ENCODE measurements at places on chromosomes 12 and 14.
A peak's percentile ranks its signal among the peaks of the same experiment; 100 is the strongest.

- no peak for DNase-seq
Observed at GRCh38 chr12:71594214-71594948, 69.3 kb downstream of the ZFC3H1 start.

- peak; percentile 30 for DNase-seq
Observed at GRCh38 chr12:1204581-1205121, 213.6 kb downstream of the ERC1 start.

DNA sequence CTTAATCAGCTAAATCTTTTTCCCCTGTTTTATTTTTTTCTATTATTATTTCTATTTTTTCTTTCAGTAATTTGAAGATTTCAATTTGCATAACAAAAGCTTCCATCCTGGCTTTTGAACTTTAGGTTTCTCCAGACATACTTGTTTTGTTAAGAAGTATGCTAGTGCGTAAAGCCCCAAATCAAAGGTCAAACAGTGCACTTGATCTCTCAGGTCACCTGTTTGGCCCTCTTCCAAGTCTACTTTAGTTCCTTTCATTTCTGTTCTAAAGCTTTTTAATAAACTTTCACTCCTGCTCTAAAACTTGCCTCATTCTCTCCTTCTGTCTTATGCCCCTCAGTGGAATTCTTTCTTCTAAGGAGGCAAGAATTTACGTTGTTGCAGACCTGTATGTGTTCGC, 54.6 kb upstream of the ATXN7L3B start:
- DNase-seq = no peak

- DNase-seq = no peak
Observed at GRCh38 chr12:124046456-124046740, 73.4 kb downstream of the ZNF664 start.

DNA sequence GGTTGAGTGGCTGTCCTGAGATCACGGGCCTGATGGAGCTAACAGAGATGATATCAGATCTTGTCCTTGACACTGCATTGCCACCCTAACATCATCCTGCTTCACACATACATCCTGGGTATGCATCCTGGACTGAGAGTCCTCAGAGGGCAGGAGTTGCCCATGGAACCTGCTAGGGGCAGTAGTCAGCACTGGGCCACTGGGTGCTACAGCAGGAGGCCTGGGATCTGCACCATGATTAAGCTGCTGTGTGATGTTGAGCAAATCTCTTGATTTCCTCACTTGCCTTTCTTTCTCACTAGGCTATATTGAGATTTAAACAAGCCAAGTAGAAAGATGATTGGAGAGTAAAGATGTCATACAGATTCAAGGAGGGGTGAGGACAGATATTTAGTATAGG, 22.1 kb upstream of the EIF4B start:
- no peak for DNase-seq

GRCh38 chr14:100692859-100693558, 33.7 kb upstream of the DLK1 start:
- DNase-seq = no peak

DNA sequence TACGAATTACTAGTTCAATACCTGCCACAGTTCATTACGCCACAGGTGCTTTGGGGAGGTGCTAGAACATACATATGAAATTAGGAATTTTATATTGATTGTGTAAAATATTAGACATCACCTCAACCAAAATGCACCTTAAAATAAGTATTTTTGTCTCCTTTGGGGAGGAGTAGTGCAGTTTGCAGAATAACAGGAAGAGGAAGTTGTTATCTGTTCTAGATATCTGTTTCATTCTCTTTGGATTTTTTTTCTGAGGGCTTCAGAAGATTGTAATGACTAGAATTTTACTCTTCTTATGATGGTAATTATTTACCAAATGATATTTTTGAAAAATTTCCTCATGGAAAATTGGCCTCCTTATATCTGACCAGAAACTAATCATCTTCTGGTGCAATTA, 9.9 kb upstream of the GYS2 start:
- DNase-seq = no peak

DNA sequence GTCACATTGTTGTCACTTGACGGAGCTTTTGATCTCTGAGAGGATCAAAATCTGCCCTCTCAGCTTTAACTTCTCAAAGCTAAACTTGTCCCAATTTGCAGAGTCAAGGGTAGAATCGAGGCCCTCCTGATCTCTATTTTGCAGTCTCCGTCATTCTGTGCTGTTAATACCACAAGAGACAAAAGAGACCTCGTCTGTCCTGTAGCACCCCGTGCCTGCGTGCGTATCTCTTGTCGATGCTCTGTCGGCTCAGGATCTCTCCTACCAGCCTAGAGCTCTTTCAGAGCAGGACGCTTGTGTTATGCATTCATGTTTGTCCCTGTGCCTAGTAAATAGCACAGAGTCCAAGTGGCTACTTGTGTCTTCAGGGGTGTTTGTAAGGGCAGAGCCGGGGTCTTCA, 5.1 kb downstream of the EVL start:
- no peak for DNase-seq

DNA sequence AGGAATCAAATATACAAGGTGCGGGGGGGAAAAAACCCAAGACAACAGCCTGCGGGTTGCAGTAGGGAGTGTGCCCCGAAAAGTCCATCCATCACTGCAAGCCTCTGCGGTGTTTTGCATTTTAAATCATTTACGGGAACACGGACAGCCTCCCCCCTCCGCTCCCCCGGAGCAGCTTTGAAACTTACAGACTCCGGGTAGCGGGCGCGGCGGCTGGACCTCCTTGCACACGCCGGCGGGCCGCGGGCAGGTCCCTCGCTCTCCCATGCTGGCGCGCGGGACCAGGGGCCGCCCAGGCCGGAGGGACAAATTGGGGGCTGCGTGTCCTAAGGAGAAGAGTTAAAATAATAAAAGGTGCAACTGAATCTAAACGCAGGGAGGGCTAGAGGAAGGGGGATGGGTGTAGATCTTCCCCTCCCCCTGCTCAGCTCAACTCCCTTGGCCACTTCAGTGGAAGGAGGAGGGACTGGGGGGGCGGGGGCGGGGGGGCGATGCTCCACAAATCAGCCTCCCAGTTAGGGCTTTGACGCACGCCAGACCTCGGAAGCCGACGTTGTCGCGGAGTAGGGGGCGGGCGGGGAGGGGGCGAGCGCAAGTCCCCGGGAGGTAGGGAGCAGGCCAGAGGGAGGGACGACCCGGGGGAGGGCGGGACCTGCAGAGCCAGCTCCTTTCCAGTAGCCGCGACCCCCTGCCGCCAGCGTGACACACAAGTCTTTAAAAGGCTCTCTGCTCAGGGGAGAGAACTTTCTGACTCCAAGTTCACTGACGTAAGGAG, at the start of gene KCNJ8:
Gene KCNJ8, minus strand, starts transcription at position 349 of the 775 bp plus-strand sequence. CDS start 1,090 bp downstream, outside the sequence.
- no peak for DNase-seq

DNA sequence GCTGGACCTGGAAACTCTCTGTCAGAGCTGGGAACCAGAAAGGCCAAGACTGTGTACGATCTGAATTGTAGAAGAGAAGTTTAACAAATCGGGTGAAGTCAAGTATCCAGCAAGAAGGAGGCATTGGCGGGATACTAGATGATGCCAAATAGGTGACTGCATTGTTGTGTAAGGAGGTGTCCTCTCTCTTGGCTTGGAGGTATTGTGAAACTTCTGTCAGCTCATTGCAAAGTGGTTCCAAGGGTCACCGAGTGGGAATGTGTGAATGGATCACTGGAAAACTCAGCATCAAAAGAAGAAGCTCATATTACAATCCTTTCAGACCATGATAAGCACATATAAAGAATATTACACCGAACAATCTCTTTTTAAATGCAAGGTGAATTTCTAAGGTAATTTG, 11.7 kb downstream of the NAV3 start:
- no peak for DNase-seq

DNA sequence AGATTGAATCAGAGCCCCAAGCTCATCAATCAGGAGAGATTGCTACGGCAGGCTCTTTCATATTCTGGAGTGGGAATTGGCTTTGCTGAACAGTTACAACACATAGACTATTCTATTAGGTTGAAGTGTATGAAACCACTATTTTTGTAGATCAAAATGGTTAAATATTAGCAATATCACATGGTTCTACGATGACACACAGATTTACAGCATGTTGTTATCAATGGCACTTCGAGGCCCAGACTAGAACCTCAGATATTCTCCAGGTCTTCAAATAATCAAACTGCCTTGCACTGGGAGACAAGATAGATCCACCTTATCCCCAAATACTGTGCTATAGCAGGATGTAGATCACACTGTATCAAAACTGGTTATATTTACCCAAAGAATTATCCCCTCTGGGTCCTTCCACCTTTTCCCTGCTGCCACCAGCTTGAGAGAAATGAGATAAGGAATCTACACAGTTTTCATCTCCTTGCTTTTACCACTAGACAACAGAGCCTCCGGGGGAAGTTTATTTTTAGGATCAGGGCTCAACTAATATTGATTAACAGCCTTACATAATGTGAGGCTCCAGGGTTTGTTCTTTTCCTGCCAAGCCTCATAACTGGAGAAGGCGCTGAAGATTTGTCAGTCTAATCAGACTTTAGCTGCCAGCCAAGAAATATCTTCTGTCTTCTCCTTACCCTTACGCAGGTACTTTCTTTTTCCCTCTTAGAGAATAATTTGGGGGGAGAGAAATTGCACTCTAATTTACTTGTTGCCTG, 507.1 kb downstream of the DIO2 start:
- DNase-seq = no peak

- no peak for DNase-seq
Observed at GRCh38 chr14:47507861-47508260, 167.5 kb downstream of the MDGA2 start.

DNA sequence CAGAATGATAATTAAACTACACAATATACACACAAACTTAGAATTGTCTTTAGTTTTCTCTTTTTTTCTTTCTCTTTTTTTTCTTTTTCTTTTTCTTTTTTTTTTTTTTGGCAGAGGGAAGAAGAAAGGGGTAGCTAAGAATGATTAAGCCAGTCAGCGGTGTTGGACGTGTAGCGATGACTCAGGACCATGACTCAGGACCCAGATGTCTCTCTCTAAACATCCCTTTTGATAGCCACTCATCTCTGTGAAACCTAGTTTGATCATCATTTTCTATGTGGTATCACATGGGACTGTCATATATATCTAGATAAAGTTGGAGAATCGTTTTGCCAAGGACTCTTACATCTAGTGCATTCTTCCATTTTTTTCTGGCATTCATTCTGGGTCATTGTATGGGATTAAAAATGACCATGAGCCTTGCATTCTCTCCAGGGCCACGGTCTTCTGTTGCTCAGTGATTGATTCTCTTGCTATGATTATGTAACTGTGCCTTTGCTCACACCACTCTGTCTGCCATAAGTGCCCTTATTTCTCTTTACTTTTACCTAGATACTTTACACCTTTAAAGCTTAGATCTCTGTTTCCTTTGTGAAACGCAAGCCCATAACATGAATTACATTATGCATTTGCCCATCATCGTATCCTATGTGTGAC, 26.6 kb upstream of the NRXN3 start:
- DNase-seq = no peak

GRCh38 chr12:108193917-108194316, 64.8 kb downstream of the WSCD2 start:
- peak; percentile 19 for DNase-seq

DNA sequence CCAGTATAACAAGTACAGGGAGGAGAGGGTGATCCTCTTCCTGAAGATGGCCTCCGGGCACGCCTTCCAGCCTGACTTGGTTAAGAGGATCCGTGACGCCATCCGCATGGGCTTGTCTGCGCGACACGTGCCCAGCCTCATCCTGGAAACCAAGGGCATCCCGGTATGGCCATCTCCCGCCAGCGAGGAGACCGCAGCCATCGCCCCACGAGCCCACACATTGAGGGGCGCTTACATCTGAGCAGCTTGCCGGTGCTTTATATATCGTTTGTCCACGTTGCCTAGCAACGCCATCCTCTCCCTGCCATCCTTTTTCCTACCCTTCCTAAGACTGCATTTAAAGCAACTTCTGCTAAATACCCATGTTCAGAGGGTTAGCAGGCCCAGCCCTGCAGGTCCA, 71.5 kb downstream of the AACS start:
- no peak for DNase-seq

GRCh38 chr12:29241821-29242591, 92.9 kb downstream of the FAR2 start:
- DNase-seq = no peak

DNA sequence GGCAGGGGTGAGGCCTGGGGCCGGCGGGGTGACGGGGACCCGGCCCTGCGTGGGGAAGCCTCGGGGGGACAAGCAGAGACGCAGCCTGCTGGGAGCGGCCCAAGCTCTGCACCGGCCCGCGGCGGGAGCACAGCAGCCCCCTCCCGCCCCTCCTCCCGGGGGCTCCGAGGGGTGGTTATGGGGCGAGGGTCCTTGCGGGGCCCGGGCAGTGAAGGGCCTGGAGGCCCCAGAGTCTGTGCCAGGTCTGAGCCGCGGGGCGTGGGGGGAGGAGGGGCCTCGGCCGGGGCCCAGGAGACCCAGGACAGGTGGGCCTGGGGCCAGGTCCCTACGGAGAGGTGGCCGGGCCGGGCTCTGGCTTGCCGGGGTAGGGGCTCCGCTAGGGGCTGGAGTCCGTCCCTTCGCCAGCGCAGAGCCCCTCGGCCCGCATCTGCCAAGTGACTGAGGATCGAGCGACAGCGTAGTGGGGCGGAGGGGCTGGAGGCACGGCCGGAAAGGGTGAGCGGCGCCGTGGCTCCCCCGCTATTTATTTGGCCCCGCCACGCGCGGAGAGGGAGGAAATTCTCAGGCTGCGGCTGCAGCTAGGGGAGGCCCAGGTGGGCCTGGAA, 495 bp downstream of the TMEM121 start:
- no peak for DNase-seq

GRCh38 chr14:68842298-68842697, 49.4 kb upstream of the ZFP36L1 start:
- no peak for DNase-seq

DNA sequence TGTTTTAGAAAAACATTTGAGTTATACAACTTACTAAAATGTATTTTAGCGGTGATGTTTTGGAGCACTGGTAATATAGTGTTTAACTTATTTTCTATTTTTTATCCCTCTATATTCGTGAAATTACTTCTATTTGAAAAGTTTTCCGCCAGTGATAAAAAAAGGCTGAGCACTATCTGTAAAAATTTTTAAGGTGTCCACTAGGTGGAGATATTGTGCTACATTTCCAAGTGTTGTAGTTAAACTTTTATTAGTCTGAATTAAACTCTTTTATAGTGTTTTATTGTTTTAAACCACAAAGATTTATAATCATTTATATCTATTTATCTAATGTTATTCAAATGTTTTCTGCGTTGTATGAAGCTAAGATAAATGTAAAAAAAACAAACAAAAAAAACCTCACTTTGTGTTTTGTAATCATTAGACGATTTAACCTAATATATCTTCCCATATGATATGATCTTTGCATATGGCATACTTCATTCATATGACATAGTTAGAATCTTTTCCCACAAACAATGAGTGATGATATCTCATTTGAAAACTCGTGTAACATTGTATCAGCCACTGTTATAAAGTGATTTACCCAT, 11.8 kb downstream of the ALG10B start:
- DNase-seq = no peak

GRCh38 chr14:20801726-20802125, 918 bp downstream of the RNASE1 start:
- DNase-seq = no peak

DNA sequence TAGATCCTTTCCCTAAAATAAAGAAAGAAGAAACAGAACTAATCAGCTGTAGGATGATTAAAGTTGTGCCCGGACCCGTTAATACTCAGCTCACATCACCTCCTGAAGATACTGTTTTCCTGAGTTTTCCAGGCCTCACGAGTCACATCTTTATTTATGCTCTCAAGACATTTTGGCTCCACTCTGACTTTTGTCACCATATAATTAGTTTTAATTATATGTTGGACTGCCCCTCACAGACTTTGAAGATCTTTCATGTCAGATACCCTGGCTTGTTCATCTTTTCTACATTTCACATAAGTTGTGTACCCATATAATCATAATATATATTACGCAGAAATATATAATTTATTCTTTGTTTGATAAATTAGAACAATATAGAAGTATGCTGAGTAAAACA, 87.4 kb downstream of the HCAR2 start:
- no peak for DNase-seq

- DNase-seq = no peak
Observed at GRCh38 chr12:106134294-106134949, 4.3 kb downstream of the NUAK1 start.

Data from activated CD4-positive, alpha-beta T cell treated with anti-CD3 and anti-CD28 coated beads, Interleukin-2, amount 10 ng/mL, durations not matched to agents 7 days and 5 days (primary cell).